NCI-H1436 treated with DMSO at 0.1 percent for 48 hours (cell line): ENCODE measurements at places on chromosomes 1 and 21.

DNA sequence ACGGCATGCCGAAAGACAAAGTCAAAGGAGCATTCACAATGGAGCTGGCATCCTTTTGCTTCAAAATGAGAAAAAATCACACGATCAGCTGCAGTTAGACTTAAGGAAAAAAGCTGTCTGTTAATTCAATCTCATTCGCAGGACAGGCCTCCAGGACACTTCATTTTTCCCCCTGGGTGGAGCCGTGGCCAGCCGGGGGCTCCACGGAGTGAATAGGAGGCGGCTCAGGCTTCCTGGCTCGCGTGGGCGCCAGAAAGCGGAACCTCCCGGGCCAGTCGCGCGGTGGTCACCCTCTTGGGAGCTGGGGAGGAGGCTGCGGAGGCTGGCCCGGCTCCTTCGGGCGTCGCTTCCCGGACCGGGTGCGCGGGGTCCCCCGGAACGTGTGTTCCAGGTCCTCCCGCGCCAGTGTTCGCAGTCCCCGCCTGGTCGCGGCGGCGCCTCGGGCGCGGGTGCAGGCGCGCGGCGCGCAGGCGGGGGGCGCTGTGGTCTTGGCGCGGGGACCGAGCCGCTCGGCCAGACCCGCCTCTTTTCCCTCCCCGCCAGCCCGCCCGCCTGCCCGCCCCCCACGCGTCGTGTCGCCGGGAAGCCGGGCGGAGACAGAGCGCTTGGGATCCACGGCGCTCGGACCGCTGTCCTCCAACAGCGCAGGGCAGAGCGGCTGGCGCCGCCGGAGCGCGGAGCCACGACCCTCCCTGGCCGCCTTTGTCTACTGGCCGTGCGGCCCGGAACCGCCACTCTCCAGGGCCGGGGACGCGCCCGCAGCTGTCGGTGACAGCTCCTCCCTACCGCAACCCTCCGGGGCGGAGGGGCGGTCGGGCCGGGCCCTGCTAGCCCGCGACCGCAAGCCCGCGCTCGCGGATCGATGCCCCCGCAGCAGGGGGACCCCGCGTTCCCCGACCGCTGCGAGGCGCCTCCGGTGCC lies at the start of gene RHOU:
Gene RHOU, plus strand, starts transcription at position 599 of the 921 bp plus-strand sequence. Its CDS starts 264 bp downstream, at position 863.
- DNase-seq, result no peak

DNA sequence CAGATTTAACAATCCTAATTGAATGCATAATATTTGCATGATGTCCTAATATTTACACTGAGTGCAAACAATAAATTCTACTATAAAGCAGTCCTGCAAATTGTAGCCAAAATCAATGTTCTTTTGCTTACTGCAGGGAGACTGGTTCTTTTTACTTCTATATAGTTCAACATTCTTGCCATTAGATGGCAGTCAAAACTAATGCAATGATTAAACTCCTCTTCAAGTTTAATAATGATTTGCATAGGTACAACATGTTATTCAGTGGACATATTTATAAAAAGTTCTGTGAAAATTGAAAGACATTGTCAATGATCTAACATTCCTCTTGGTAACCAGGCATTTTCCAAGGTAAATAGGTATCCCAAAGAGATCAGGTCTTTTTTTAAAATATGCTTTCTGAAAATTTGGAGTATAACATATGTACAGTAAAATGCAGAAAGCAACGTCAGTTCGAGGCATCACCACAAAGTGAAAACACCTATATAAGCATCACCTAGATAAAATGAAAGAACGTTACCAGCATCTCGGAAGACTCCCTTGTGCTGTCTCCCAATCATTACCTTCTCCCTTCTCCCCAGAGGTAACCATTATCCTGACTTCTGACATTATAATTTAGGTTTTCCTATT lies 9.8 kb upstream of the FNBP1L start:
- DNase-seq, result peak; percentile 10

DNA sequence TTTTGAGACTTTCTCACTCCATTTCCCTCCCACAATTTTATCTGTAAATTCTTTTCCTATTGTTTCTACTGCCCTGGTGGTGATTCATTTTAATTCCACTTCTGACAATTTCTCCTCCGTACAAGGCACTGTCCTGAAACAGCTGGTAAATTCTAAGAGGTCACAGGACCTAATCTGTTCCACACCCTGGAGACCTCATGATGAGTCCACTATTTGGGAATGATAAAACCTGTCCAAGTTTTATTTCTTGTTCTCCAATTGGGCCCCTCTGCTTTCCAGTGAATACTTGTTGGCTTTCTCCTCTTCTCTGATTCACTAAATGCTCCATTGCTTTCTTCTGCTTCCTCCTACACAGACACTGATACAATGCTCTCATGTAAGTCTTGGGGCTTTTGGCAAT lies 343.1 kb upstream of the DUSP10 start:
- no peak for DNase-seq

DNA sequence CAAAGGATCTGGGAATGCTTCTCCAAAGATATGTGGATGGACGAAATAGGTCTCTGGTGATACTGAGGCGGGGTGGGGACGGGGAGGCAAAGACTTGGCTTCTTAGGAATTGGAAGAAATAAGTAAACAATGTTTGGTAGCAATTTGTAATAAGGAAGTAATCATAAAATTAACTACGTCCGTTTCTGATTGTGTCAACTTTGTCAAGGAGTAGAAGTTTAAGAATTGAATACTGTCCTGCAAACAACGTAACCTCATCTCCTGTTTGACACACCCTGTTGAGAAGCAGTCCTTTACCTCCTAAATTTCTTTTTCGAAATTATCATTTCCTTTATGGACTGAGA lies 471 bp downstream of the POLR3C start:
- DNase-seq, result no peak

DNA sequence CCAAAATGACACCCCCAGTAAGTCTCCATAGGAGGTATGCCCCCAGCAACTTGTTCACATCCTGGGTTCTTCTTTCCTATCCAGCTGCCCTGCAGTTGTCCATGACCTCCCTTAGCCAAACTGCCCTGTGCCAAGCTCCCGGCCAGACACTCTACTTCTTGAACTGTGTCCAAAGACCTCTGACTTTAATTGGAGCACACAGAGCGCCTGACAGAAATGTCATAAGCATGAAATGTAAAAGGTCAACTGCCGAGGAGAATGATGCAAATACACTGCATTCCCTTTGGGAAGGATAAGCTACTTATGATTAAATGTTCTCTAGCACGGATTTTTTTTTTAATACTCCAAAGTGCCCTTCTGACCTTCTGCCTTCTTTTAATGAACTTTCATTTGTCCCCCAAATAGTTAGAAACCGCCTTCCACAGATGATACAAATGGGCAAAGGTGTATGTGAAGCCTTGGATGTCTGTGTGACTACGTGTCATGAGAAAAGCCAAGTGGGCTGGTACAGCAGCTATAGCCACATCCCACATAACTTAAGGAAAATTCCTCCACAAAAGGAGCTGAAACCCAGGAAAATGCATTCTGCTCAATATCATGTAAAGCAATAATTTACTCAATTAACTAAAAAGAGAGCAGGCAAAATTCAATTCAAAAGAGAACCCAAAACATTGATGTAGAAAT lies 26.8 kb downstream of the PALMD start:
- DNase-seq, result no peak

- no peak for DNase-seq
These were observed 1450.2 kb downstream of the BRINP3 start for GRCh38 chr1:189027512-189027911.

GRCh38 chr1:38746941-38747600 lies 112.5 kb downstream of the RRAGC start:
- no peak for DNase-seq

DNA sequence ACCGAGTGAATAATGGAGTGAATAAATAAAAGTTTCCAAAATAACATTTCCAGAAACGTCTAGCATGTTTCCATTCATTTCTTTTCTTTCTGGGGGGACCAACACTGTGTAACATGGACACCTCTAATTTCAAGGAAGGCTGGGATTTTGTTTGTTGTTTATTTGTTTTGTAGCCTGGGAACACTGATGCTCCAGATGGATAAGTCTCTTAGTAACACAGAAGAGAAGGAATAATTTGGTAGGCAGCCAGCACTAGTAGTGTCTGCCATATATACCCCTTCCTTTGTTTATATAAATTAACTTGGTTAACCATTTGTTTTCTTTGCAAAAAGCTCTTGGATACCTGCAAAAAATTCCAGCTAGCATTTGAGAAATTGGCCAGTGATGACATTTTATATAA lies 411.4 kb upstream of the DEPDC1 start:
- no peak for DNase-seq

DNA sequence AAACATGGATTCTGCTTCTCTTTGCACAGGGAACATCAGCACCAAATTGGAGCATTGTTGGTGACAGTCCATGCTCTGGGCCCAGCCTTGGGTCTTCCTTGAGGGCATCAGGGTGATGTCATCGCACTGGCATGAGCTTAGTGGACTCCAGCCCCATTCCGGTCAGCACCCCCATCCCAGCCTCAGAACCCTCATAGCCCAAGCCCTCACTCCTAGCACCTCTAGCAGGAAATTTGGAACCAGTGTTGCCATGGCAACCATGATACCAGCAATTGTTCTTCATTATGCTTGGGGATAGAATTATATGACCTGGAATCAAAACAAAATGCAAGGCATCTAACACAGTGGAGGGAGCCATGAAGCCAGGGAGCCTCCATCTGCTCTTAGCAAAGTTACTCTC lies 83.1 kb downstream of the VWA5B1 start:
- DNase-seq, result no peak

GRCh38 chr1:43868741-43869067 lies 64.9 kb upstream of the ARTN start:
- no peak for DNase-seq

DNA sequence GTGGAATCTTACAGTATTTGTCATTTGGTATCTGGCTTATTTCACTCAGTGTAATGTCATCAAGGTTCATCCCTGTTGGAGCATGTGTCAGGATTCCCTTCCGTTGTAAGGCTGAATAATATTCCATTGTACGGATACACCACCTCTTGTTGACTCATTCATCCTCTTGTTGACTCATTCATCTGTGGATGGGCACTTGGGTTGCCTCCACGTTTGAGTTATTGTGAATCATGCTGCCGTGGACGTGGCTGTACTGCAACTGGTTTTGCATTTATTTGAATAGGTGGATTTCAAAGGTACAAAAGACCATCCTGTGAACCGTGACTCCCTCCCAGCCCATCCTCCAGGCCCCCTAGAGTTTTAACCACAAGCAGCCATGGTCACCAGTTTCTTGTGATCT lies 11.9 kb upstream of the TCP10L start:
- DNase-seq, result no peak

- no peak for DNase-seq
These were observed 44.9 kb upstream of the SCMH1 start for GRCh38 chr1:41286992-41287391.

- no peak for DNase-seq
These were observed 24.4 kb upstream of the TSPEAR start for GRCh38 chr21:44735821-44736220.

- no peak for DNase-seq
These were observed 12.9 kb upstream of the SLC2A7 start for GRCh38 chr1:9038881-9039760.

- no peak for DNase-seq
These were observed 7.1 kb upstream of the ITGB2 start for GRCh38 chr21:44927587-44928461.

GRCh38 chr1:42041031-42041430 lies 112.2 kb upstream of the GUCA2B start:
- no peak for DNase-seq

- DNase-seq, result no peak
These were observed 4.0 kb upstream of the GJC2 start for GRCh38 chr1:228145463-228146416.

- DNase-seq, result no peak
These were observed 25.1 kb downstream of the SYNJ1 start for GRCh38 chr21:32702702-32703101.

DNA sequence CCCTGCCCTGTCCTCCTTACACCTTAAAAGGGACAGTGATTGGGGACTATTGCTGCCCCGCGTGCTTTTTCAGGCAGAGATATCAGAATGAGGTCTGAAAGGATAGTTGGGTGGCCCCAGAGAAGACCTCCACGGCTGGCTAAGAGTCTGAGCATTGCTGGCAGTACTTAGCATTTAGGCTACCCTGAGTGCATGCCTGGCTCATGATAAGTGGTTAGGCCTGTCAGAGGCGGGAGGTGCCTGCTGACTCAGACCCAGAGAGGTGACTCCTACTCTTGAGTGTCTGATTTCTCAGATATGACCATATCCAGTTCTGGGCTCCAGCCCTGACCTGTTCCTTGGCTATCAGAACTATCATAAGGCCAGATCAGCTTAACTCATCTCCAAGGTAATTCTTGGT lies 213.7 kb downstream of the PBX1 start:
- DNase-seq, result no peak

- no peak for DNase-seq
These were observed 178.0 kb downstream of the SDCCAG8 start for GRCh38 chr1:243433737-243434370.

DNA sequence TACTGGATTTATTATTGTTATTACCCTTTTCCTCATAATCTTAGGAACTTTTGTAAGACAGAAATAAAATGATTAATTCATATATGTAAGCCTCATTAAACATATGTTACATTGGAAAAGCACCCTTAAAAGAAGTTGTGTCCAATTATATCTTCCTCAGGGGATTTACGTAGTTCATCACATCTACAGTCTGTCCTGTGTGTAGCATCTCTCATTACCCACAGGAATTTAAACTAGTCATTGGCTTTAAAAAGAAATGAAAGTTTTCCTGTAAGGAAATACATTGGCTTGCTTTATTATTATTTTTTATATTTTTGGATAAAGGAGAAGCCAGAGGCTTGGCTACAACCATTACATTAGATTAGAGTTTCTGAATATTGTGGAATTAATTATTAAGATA lies 56.1 kb downstream of the SWT1 start:
- DNase-seq, result no peak

DNA sequence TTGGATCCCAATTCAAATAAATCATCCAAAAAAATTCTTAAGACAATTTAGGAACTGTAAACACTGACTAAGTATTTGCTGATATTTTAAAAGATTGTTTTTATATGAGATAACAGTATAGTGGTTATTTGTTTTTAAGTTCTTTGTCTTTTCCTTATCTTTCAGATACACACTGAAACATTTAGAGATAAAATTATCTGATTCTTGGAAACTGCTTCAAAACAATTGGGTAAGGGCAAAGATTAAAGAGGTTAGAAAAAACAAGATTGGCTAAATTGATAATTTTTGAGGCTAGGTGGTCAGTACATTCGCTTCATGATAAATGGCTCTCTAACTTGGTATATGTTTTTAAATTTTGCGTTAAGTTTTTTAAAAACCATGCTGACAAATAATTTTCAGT lies 117.3 kb downstream of the PSMG1 start:
- DNase-seq, result no peak

DNA sequence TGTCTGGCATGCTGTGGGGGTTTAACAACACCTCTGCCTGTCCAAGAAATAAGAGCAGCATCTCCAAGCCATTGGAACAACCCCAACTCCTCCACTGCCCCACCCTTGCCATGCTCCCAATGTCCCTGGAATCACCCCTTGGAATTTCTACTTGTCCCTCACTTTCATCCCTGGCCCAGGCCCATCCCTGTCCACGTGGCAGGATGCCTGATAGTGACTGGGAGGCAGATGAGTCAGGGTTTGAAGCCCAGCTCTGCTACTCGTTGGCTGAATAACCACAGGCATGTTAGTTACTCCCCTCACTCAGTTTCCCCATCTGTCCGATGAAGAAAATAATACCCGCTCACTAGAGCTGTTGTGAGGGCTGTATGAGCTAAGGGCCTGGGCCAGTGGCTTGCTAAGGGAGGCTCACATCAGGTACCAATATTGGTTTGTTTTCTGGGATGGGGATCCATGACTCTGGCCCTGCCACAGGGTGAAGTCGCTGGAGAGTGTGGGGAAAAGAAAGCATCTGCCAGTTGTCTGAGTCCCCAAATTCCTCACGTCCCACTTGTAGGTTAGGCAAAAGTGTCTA lies 99.4 kb upstream of the TLR5 start:
- no peak for DNase-seq

- DNase-seq, result no peak
These were observed 21.7 kb upstream of the LRRC8B start for GRCh38 chr1:89502895-89503294.
